ENCODE measurements at places on chromosomes 12 and 14.

GRCh38 chr12:54650409-54650808, 2.2 kb upstream of the DCD start:
- DNase-seq = no peak

- DNase-seq = no peak
Observed at GRCh38 chr12:100823963-100824362, 29.4 kb downstream of the ANO4 start.

DNA sequence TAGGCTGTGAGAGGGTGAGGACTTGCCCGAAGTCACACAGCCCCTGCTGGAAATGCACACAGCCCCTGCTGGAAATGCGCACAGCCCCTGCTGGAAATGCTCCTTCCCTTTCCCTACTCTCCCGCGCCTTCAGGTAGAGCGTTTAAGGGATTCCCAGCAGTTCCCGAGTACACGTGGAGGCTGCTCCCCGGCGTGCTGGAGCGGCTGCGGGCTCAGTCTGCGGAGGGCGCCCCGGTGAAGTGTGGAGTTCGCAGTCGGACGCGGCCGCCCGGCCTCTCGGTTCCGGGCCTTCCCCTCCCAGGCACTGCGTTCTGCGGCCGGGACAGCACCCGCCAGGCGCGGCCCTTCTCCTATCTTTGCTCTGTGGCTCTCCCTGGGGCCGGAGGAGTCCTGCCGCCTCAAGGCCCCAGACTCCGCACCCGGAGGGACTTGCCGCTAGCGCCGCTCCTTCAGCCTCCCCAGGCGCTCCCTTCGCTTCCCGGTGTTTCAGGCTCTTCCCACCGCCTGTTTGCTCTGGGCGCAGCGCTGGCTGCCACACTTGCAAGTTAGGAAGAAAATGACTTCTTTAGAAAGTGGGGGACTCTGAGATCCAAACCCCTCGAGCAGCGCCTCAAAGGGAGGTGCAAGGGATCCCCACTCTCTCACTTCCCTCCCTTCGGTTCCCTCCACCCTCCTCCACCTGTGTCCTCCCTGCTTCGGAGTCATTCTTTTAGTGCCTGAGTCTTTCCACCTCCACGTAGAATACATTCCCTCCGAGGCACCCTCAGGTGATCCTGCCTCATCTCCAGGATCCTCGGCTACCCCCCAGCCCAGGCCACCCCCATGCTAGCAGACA, 8.3 kb upstream of the TBX5 start:
- no peak for DNase-seq

DNA sequence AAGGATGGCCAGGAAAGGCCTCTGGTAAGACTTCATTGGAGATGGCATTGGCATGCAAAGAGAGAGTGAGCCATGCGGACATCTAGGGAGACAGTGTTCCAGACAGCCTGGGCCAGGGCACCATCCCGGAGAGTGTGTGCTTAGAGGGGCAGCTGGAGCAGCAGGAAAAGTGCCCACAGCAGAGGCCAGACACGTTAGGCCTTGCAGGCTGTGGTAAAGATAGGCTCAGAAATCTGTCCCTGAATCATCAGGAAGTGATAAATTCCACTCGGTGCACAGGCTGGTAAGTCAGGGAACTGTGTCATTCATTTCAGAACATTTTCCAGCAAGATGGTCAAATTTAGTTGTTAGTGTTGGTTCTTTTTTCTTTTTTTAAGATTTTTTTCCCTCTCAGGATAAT, 8.8 kb downstream of the GALNT16 start:
- no peak for DNase-seq

- no peak for DNase-seq
Observed at GRCh38 chr14:38203929-38204718, 3.6 kb upstream of the SSTR1 start.

GRCh38 chr12:48694038-48694437, 12.0 kb upstream of the KANSL2 start:
- no peak for DNase-seq

GRCh38 chr12:132144810-132145168, 532 bp downstream of the NOC4L start:
- no peak for DNase-seq

- DNase-seq = no peak
Observed at GRCh38 chr12:88437226-88437625, 143.0 kb downstream of the KITLG start.

- DNase-seq = no peak
Observed at GRCh38 chr12:8127138-8127537, 3.7 kb downstream of the CLEC4A start.

DNA sequence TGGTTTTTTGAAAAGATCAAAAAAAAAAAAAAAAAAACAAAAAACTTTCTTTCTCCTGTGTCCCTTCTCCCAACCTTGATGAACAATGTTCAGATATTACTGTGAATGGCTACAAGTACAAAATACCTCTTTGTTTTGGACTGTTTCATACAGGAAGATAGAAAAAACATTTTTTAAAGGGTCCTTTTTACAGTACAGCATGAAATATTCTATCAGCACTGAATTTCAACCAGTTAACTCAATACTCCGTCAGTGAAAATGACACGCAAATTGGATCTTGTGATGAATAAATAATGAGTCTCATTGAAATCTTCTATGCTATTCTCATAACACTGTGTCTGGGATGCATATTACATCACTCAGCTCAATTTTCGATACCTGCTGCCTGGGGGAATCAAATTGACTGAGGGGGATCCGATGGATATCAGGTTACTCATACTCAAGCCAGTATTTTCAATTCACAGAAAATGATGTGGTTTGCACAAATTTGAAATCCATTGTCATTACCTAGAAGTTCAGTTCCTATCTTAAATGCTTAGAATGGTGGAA, 179.6 kb downstream of the TMTC2 start:
- DNase-seq = no peak

- DNase-seq = no peak
Observed at GRCh38 chr12:113359939-113360748, 1.8 kb downstream of the PLBD2 start.

DNA sequence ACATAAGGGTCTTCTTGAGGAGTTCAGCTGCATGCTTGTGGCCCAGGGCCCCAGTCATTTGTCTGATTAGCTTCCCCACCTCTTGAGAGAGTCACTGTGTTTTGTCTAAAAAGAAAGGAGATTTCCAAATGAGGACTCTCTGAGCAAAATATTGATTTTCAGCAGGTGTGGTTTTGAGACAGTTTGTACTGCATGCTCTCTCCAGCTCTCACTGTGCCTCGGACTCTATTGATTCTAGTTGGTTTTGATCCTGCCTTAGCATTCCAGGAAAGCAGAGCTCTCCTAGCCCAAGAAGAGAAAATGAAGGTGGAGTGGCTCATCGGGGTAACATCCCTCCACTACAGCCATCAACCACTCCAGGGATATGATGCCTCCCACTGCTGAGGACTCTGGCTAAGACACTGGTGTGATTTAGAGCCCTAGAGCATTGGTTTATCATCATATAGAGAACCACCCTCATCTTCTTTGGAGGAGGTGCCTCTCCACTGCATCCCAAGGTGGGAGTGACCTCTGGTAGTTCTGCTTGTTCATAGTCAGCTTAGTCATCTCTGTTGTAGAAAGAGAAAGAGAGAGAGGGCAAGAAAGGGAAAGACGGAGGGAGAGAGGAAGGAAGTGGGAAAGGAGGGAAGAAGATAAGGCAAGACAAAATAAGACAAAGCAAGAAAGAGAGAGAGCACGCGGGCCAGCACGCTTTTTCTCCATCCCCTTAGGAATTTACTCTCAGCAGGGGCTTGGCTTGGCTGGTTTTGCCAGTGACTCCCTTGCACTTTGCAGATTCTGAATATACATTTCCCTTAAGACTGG, 365.6 kb downstream of the DPF3 start:
- no peak for DNase-seq

DNA sequence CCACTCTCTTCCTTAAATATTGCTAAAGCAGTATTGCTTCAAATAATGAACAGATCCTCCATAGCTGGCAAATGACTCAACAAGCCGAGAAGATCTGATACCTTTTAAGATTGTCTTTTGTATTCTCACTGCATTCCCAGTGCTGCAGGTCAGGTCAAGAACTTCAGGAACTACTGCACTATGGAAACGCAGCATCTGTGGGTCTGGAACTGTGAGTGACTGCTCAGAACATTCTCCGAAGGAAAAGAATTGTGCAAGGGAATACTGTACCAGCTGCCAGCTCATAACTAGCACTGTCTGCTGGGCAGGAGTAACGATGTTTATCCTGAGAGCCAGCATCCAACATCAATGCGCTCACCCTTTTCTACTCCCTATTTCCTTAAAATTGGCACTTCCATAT, 348.0 kb upstream of the SOX5 start:
- DNase-seq = no peak

- DNase-seq = peak; percentile 89
Observed at GRCh38 chr12:6700646-6701051, at the start of gene PIANP. Gene PIANP, minus strand, starts transcription at chr12:6700815. Its CDS starts 2,754 bp downstream, at chr12:6698061.

DNA sequence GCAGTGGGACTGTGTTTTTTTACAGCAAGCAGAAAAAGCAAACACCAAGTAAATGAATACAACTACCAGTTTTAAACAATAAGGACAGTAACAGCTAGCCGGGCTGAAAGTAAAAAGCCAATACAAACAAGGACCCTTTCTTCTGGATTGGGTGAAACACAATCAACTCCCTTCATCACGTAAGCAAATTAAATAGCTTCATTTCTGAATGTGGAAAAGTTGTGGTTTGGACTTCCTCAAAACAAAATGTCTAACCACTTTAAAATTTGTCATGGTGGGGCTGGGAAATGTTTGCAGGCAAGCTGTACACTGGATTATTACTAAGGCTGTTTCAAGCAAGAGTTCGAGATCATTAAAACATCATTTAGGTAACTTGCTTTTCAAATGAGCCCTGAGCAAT, 47.4 kb downstream of the TCHP start:
- no peak for DNase-seq

GRCh38 chr14:90601563-90601962, 204.7 kb downstream of the CALM1 start:
- no peak for DNase-seq

- no peak for DNase-seq
Observed at GRCh38 chr14:20512177-20512905, 7.0 kb downstream of the RNASE10 start.

GRCh38 chr14:54493293-54493692, 4.5 kb upstream of the GMFB start:
- no peak for DNase-seq

DNA sequence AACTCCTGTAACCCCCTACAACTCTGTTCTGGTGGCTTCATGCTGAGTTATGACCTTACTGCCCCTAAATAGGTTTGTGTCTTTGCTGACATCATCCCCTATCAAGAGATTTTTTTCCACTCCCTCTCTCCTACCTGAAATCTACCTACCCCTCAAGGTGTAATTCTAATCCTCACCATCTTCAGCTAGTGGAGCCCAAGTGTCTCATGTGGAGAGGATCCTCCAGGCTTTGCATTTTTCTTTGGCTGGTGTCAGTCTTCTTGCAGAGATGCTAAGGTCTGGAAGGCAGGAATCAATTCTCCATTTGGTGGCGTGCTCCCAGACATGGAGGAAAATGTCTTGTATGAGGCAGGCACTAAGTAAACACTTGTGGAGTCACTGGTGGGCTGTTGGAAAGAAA, 74.8 kb upstream of the PRMT8 start:
- no peak for DNase-seq

- DNase-seq = no peak
Observed at GRCh38 chr14:56795284-56795622, 15.0 kb downstream of the OTX2 start.

GRCh38 chr14:75849300-75849895, 132.4 kb downstream of the TGFB3 start:
- DNase-seq = no peak

DNA sequence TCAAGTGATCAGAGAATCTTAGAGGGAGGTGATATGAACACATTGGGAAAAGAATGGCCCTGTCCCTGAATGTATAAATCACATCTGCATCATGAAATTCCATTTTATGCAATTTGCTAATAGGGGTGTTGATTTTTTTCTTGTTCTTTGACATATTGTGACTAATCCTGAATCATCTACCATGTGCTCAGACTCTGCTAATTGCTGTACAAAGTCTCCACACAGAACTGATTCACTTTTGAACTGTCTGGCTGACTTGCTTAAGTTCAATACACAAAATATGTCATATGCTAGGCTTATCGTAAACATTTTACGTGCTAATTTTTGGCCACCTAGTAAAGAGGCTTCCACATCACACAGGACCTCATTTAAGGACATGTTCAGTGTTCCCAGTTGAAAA, 2.6 kb downstream of the TMEM132D start:
- DNase-seq = no peak

DNA sequence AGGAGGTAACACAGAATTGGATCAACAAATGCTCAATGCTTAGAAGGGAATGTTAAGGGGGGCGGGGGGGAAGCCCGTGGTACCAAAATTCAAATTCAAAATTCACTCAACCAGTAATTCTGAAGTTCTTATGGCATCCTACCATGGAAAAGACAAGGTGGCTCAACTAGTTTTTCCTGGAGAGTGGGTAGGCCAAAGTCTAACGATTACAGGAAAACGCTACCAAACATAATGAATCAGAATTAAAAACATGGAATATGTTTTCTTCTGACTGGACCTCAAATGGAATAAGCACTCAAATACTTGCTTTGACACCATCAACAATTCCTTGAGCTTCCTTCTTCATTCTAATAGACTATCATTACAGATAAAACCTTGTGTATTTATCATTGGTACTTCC, 2.3 kb downstream of the NACA start:
- no peak for DNase-seq

DNA sequence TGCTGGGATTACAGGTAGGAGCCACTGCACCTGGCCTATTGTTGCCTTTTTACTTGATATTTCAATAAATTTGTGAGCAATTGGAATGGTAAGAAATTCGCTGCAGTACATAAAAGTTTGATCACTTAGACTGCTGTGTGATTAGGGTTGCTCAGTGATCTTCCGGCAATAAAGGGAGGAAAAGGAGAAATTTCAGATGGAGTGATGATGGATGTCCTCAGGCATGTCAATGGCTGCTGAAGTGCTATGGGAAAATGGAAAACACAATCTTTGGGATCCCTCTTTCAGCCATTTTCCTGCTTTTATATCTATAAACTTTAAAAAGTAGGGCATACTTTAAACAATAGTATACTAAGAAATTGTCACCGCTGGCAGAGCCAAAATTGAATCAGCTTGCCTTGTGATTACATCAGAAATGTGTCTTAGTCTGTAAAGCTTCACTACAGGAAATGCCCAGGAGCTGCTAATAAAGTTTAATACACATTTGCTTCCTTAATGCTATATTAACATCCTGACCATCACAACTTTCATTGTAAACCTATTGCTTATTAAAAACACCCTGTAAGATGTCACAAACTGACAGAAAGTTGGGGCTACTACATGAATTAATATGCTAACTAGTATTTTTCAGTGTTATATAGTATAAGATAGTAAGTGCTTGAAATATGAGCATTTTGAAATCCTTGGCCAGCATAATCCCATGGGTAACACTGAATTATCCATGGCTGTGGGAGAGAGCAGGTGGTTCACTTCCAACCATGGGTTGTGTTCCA, 13.7 kb upstream of the FBXL14 start:
- DNase-seq = no peak

DNA sequence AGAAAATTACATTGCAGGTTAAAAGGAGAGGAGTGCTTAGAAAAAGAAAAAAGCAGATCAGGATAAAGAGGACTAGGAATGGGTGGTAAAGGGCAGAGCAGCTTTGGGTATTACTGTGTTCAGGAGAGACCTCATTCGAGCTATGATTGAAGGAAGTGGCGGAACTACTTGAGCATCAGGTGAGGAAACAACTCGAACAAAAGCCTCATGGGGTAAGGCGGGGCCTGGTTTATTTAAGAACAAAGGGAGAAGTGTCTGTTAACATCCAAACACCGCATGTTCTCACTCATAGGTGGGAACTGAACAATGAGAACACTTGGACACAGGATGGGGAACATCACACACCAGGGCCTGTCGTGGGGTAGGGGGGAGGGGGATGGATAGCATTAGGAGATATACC, 444.6 kb upstream of the CCDC196 start:
- no peak for DNase-seq

Data from spinal cord (tissue), 10 donors.